ENCODE measurements at places on chromosomes 4 and X.

GRCh38 chr4:18675586-18676525 lies 654.3 kb upstream of the LCORL start:
- DNase-seq: no peak

DNA sequence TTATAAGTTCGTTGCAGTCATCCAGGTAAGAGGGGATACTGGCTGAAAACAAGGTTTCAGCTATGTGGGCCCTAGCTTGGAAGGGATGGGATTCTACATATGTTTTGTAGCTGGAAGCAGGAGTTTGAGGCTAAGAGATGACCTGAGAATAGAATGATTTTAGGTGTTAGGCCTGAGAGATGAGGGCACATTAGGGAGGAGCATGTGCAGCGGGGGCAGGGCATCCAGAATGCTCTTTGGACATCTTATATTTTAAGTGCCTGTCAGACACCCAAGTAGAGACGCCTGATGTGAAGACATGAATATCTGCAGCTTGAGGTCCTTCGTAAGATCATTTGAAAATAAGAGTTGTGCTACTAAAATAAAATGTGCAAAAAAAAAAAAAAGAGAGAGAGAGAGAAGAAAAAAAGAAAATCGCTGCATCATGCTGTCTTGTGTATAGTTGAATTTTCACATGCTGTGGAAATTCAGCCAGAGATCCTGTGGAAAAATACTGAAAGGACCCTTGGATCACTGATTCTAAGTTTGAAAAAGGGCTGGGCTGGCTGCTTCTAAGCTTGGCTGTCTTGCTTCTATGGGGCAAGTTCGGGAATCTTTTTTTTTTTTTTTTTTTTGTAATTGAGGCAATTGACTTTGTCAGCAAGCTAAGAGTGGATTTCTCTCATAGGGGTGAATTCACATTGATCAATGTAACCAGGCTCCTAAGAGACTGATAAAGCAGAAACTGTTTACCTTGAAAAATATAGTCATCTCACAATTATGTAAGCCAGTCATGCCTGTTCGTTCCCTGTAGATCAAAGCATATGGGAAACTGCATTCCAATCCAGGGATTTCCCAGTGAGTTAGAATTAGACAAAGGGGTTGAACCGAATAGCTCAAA lies 341.0 kb upstream of the GATB start:
- no peak for DNase-seq

GRCh38 chrX:53075011-53075410 lies 7.2 kb upstream of the TSPYL2 start:
- DNase-seq: no peak

DNA sequence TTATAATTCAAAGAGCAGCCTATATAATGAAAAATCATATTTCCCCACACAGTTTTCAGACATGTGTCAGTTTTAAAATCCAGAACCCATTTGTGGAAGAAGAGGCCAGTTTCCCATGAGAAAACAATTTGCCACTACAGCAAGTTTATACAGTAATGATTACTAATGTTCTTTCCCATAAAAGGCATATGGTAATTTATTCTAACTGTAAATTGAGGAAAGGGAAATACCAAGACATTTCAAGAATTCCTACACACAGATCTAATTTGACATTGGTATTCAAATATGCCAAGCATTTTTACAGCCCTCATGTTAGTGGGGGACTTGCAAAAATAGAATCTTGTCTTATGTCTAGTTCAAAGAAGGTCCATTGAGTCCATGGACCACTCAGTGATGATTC lies 1368.6 kb downstream of the FSTL5 start:
- no peak for DNase-seq

DNA sequence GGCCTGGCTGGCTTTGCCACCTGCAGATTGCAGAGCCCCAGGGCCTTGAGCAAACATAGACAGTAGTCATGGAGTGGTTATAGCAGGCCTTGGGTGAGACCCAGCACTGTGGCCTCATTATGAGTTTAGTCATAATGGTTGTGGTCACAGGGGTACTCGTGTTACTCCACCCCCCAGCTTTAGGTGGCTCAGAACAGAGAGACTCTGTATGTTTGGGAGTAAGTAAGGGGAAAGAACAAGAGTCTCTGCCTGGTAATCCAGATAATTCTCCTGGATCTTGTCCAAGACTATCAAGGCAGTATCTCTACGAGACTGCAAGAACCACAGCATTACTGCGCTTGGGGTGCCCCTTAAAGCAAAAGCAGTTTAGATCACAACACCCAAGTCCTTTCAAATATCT lies 62.3 kb upstream of the SCRG1 start:
- DNase-seq: no peak

DNA sequence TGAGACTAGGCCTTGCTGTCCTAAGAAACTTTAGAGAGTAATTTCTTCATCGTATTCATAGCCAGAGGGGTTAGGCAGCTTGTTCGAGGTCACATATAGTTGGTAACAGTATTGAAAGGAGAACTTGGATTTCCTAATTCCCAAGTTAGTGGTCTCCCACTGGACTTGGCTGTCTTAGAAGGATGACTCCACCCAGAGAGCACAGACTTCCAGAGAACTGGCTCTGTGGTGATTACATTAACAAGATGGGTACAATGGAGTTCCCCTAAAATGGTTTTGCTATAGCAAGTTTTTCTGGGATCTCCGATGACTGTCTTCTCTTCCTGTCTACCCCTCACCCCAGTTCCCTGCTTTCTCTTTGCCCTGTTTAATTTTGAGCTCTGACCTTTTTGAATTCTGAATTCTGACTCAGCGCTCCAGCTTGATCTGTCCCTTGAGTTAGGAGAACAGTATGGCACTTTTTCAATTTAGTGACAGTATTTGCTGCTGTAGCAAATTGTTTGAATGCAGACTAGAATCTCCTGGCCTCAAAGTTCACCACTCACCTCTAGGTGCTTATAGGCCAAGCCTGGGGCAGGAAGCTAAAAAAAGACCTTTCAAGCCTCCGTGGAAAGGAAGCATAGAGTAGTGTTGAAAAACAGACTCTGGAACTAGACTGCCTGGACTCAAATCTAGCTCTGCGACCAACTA lies 6.9 kb downstream of the MSN start:
- DNase-seq: no peak

GRCh38 chr4:41750121-41750625 lies 1.6 kb upstream of the PHOX2B start:
- DNase-seq: no peak

DNA sequence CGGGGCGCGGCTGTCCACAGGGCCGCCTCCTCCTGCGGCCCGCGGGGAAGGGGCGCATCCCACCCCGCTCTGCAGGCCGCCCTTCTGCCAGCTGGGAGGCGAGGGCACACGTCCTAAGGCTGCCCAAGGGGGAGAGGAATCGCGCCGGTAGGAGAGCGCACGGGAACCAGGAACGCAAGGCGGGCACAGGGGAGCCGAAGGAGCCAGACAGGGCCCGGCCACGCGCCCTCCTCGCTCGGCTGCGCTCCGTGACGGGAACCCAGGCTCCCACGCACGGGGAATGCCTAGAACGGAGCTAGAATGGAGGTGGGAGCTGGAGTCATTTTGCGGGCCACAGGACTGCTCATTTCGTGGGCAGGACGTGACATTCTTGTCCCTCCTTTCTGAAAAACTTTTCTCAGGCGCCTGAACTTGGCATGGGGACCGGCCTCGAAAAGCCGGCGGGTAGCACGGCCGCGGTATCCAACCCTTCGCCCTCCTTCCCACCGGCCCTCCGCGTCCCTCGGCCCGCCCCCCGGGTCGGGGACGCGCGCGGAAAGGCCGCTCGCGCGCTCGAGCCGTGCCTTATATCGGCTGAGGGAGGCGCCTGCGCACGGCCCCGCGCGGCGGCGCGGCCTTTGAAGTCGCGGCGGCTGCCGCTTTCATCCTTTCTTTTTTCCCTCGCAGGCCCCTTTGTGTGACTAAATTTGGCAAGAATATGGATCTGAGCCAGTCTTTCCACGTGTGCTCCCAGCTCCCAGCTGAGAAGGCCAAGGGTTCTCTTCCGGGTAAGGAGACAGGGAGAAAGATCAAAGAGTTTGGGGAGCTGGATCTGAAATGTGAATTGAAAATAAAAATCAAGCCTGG lies 4.2 kb upstream of the LEF1 start:
- DNase-seq: no peak

GRCh38 chr4:92646826-92647225 lies 343.1 kb downstream of the GRID2 start:
- no peak for DNase-seq

- DNase-seq: no peak
These were observed 155.2 kb downstream of the ZNF330 start for GRCh38 chr4:141375855-141376254.

- no peak for DNase-seq
These were observed 33.7 kb upstream of the FGF13 start for GRCh38 chrX:138745196-138745595.

DNA sequence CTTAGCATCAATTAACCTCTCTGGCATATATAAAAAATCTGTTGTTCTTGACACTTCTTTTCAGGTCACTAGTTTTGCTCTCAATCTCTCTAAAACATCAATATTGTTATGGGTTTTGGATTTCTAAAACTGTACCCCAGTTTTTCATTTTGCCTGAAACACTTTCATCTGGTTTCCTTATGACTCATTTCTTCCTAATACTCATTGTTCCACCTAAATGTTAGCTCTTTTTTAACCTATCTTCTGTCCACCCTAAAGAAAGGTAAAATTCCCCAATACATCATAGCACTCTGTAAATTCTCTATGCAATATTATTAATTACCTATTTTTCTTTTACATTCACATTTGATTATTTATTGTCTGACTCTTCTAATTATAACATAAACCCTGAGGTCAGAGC lies 575.5 kb upstream of the NDST4 start:
- DNase-seq: no peak

DNA sequence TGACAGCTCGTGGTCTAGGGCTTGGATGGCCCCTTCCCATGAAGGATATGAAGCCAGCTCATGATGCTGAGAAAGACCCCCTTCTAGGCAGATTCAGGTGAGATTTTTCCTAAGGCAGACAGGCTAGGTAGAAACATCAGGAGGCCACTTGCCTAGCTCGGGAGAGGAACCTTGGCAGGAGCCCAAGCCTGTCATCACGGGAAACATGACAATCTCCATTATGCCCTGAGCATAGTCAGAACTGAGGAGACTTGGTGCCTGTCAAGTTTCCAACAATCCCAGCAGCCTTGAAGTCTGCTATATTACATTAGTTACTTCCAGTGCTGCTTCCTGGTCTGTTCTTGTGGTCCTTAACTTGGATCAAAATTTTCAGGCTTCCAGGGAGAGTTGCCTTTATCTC lies 18.7 kb upstream of the WDR1 start:
- DNase-seq: no peak

GRCh38 chr4:78720994-78721677 lies 55.0 kb upstream of the BMP2K start:
- no peak for DNase-seq

- no peak for DNase-seq
These were observed 109.1 kb upstream of the HUWE1 start for GRCh38 chrX:53795576-53795975.

DNA sequence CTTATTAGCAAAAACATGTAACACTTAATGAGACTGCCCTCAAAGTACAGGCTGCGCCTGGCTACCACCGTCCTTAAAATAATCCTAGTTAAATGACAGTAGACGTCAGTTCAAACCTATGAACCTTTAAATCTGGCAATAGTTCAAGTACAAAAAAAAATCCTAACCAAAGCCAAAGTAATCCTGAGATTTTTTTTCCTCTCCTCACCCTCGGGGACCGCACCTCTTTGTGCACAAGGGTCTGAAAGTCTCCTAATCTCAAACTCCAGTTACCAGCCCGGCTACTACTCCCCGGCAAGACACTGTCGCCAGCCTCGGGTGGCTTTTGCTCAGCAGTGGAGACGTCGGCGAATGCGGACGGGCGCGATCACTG lies 439 bp downstream of the SEC31A start:
- DNase-seq: no peak

DNA sequence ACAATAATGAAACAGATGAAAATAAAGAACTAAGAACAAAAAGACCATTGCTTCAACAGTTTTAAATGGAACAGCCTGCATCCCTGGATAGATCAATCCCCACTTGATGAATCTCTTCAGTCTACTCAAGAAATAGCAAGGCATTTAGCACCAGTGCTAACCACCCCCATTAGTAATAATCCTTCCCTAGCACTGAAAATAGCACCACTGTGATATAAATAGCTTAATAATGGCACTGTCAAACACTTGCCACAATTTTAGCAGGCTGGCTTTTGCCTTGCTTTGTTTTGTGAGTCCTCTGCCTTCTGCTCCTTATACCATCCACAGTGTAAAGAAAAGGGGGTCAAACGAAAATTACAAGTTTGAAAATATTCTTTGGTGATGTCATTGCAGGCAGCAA lies 17.4 kb downstream of the DCX start:
- no peak for DNase-seq

DNA sequence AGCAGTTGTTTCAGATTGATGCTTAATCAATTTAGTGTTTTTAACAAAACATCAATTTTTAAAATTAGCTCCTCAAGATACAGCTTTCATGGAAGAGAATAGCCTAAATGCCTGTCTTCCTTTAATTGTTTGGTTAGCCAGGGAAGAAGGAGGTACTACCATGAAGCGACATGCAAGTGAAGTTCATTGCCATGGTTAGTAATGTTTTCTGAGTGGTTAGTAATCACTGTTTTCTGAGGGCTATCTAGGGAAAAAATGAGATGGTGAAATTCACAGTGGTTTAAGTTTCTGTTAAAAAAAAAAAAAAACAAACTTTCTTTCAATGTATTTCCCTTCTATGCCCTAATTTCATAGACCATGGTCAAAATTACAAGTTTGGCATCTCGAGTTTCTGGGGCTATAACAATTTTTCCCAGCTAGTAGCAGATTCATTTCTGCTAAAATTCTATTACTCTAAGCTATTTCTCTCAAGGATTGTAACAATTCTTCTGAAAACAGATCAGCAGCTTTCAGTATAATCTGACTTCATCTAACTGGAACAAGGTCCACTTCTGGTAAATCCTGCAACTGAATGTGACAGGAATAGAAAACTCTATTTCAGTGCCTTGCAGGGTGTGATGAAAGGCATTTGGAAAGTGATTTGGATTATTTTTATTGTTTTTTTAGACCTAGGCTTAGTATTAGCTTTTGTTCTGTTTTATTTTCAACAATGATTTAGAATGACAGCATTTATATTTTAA lies 157.0 kb downstream of the PCDH18 start:
- DNase-seq: no peak

GRCh38 chrX:154593201-154593600 lies 8.3 kb downstream of the CTAG1A start:
- no peak for DNase-seq

- DNase-seq: no peak
These were observed 27.4 kb downstream of the TAF7L start for GRCh38 chrX:101263766-101264165.

- DNase-seq: no peak
These were observed 87.3 kb downstream of the RTL3 start for GRCh38 chrX:78571849-78572248.
